Left lobe of liver (tissue), 2 donors: ENCODE measurements at places on chromosomes 7 and 10.

- DNase-seq, result no peak
These were observed 341.3 kb downstream of the DNAJB9 start for GRCh38 chr7:108911016-108911415.

GRCh38 chr7:2820508-2820934, 23.6 kb downstream of the GNA12 start:
- DNase-seq, result peak; percentile 89

- peak; percentile 58 for DNase-seq
These were observed 327.8 kb upstream of the C7orf33 start for GRCh38 chr7:148262721-148263229.

- DNase-seq, result no peak
These were observed 73.7 kb downstream of the TYW1B start for GRCh38 chr7:72754312-72754711.
